Vagina (tissue), 2 donors: ENCODE measurements at places on chromosomes 4 and X.

GRCh38 chrX:107673431-107673830, 45.1 kb downstream of the PRPS1 start:
- no peak for DNase-seq

DNA sequence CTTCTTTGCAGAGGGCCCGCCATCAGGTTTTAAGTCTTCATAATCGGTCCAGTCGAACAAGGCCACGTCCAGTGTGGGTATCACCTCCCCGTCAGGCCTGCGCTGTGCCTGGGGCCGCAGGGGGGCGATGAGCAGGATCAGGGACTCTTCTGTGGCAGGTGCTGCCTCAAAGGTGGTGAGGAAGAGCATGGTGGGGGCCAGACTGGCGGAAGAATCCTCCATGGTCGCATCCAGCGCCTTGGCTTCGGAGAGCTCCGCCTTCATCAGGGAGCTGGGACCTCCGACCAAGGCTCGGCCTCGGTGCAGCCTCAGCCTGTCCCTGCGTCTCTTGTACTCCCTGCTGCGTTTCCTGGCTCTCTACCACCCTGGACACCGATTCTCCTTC, 17.5 kb downstream of the FAM9A start:
- DNase-seq = no peak

DNA sequence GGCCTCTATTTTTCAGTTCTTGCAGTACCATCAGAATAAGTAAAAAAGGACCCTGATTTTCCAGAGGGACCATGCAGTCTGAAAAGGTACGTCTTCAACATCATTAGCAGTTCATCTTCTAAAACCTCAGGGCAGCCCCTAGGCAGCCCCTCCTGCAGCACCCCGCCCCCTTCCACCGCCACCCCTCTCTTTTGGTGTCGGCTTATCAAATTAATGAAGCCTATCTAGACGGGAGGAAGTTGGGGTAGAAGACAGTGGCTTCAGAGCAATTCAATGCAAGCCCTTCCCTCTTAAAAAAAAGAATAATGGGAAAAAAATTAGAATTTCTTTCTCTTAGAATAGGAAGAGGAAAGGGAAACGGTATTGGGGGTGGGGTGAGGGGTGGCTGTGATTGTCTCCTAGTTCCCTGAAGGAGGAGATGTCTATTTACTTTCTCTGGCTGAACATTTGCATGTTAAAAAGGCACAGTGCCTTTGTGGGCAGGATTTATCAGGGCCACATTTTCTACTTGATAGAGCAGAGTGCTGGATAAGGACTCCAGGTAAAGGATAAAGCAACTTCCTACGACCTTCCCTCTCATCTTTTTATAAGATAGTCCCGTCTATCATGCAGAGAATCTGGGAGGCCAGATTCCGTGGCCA, 159.4 kb downstream of the MGST2 start:
- DNase-seq = no peak

DNA sequence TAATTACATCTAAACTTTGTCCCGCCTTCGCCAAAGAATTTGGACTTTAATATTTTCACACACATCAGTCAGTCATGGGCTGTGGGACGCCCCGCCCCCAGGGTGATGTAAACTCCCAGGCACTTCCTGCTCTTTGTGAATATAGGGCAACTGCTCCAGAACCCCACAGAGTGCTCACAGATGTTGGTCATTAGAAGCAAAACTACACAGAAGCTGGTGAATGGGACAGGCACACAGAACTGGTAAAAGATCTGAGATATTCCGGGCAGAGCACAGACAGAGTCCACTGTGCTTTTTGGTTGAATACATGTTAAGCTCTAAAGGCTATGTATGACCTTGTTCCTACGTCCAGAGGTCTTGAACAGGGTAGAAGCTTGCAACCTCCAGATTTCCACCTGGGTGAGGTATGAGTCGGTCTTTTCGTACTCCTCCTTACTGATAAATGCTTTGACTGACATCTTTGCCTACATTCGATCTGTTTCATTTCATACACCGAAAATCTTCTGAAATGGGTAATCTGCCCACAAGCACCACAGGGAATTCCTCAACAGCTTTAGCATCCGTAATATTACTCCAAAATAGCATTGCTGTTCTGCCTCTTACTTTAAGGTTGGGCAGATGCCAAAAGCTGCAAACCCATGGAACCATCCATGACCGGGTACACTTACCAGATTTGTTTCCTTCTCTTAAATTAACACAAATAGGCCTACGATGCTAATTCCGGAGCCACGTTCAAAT, 144.6 kb downstream of the AMELX start:
- DNase-seq = no peak

- DNase-seq = no peak
These were observed 434.9 kb upstream of the PABPC4L start for GRCh38 chr4:134636338-134637051.

GRCh38 chr4:152458801-152459302, 77.0 kb downstream of the FBXW7 start:
- no peak for DNase-seq
